Stimulated activated CD4-positive, alpha-beta T cell treated with anti-CD3 and anti-CD28 coated beads, Interleukin-15, amount 100 ng/mL, for 1 hour (primary cell): ENCODE measurements at places on chromosomes 6 and 20.

- no peak for DNase-seq
These were observed 66.4 kb downstream of the UTRN start for GRCh38 chr6:144351379-144352127.

GRCh38 chr6:159807150-159807858 is 7.2 kb downstream of the PNLDC1 start:
- no peak for DNase-seq

DNA sequence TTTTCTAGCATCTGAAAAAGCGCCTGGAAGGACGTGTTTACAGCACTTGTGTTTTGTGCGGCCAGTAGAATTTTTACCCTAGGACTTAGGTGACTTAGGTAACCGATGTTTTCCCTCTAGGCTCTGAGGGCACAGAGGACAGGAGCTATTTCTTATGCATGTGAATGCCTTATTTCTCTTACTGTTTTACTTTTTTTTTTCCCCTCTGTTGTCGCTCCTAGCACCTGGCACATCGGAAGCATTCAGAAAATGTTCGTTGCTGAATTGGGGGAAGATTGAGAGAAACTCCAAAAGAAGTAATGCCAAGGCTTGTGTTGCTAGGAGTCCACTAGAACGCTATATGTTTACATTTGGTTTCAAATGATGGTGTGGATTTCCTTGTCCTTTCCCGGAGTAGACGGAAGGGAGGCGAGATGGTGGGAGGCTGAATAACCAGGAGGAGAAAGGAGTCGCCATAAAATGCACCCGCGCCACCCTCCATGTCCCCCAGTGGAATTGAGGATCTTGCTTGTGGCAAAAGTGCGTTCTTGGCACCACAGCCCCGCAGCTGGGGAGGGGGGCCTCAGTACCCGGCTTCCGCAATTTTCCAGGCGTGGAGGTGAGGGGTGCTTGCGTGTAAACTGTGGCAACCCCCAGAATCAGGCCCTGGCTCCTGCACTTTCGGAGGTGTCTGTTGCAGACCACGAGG is 6.9 kb downstream of the OLIG3 start:
- no peak for DNase-seq

- peak; percentile 2 for DNase-seq
These were observed 643 bp upstream of the SLC35D3 start for GRCh38 chr6:136921381-136921935.

DNA sequence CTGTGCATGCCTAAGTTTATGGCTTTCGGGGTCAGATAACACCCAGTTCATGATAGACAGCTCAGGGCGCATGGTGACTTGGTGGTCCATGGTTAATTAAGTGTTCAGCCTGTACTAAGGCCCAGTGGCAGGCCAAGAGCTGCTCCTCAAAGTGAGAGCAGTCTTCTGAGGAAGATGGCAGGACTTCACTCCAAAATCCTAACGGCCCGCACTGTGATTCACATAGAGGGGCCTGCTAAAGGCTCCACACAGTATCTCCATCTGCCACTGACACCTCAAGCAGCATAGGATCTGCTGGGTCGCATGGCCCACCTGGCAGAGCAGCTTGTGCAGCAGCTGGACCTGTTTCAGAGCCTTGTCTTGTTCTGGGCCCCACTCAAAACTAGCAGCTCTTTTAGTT is 10.6 kb upstream of the CST7 start:
- DNase-seq, result no peak

GRCh38 chr6:146898888-146899227 is 300.1 kb downstream of the ADGB start:
- no peak for DNase-seq
